ENCODE measurements at places on chromosomes 6 and 20.

GRCh38 chr6:967701-968100 is 274.8 kb upstream of the EXOC2 start:
- no peak for ATAC-seq

DNA sequence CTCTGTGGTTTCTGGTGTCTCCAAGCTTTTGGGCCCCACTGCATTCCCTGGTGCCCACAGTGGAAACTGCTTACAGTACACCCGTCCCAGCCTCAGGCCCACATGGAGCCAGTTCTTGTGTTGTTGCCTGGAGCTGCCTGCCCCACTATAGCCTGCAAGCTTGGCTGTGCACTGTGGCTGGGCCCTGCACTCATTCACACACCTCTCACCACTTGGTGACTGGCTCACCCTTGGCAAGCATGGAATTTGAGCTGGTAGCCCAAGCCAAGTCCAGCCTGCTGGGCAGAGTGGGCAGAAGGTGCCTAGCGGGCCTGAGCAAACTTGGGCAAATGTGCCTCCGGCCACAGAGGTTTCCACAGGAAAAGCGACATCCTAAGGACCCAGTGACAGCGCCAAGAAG is 472.3 kb downstream of the MMUT start:
- no peak for ATAC-seq

DNA sequence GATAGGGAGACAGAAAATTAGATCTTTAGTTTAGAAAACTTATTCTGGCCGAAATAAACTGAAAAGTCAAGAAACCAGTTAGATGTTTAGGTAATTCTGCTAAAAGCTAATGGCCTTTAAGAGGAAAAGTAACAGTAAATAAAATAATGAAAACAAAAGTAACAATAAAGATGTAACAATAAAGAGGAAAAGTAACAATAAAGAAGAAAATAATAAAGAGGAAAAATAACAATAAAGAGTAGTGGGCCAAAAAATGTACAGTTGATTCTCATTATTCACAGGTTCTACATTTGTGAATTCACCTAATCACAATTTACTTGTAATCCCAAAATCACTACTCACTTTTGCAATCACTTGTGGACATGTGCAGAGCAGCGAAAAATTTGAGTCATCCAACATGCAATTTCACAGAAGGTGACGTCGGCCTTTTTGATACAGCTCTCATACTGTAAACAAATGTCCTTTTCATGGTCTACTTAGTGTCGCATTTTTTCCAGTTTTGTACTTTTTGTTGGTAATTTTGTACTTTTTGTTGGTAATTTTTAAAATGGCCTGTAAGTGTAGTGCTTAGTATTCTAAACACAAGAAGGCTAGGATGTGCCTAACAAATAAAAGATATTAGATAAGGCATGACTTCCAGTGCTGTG is 24.0 kb downstream of the HBS1L start:
- ATAC-seq, result no peak

DNA sequence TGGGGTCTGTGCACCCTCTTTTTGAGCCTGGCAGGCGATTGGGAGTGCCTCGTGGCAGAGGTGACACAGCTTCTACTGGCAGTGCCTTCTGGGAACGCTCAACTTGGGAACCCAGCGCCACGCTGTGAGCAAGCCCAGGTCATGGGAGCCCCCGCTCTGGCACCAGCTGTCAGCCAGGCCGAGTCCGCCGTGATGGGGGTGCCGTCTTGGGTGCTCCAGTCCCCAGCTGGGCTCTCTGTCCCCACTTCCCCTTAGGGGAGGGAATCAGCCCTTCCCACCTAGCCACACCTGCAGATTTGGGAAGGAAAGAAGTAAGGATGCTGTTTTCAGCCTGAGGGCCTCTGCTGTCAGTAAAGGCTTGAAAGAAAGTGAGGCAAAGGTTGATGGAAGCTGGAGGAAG is 31.0 kb upstream of the NTSR1 start:
- peak; percentile 48 for ATAC-seq

DNA sequence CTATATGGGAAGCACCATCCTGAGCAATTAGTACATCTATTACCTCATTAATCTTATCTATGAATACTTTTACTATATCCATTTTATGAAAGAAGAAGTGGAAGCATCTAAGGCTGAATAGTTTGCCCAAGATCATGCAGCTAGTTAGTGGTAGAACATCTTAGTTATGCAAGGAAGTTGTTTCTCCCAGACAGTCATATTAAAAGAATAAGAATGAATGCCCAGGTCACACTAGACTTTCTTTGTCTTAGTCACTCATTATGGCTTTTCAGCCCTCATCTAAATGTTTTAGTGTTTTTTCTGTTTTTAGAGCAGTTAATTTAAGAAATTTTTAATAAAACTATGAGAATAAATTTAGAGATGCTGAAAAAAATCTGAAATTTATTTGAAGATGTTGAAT is 517.5 kb downstream of the CDKAL1 start:
- ATAC-seq, result no peak

DNA sequence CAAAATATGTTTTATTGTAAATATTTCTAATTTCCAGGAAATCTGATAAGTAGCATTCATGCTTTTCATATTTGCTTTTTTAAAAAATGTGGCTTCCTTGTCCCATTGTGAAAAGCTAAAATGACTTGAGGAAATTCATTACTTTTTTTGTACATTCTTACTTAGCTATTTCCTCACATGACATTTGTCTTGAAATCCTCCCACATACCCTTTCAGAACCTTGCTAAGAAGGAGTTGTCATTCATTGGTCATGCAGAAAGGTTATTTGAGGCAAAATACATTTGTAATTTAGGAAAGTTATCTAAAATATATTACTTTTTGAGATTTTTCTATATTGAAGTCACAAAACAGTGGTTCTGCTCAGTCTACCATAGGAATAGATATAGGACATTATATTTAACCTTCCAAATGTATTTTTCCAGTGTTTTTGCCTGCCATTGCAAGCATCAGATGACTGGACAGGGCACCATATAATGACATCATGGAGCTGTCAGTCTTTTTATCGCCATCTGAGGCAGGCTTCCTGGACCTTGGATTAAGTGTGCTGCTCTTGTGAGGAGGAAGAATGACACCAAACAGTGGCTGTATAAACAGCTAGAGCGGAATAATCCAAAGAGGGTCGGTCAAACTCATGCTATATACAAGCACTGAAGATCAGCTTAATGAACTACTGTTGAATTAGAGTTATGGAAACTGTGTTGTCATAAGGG is 109.4 kb upstream of the HCRTR2 start:
- ATAC-seq, result no peak

DNA sequence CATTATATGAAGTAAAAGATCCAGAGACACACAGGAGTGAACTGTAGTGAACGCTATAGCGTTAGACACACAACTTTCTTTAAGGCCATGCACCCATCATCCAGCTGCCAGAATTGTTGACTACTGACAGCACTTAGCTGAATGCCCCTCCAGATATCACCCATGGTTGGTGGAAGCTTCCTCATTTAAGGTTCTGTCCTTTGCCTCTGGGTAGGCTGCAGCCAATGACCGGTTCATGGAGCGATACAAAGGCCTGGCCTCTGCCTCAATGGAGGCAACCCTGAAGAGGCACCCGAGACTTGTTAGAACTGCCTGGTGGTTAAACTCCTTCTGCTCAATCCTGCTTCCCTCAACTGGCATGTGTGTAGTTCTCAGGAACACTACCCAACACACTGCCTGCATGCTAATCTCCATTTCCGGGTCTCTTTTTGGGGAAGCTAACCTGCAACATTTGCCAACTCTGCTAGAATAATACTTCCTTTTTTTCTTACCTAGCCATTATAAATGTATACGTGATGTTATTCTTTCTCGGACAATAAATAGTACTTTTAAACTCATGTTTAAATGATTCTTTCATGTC is 49.8 kb upstream of the THEMIS start:
- ATAC-seq, result peak; percentile 29

DNA sequence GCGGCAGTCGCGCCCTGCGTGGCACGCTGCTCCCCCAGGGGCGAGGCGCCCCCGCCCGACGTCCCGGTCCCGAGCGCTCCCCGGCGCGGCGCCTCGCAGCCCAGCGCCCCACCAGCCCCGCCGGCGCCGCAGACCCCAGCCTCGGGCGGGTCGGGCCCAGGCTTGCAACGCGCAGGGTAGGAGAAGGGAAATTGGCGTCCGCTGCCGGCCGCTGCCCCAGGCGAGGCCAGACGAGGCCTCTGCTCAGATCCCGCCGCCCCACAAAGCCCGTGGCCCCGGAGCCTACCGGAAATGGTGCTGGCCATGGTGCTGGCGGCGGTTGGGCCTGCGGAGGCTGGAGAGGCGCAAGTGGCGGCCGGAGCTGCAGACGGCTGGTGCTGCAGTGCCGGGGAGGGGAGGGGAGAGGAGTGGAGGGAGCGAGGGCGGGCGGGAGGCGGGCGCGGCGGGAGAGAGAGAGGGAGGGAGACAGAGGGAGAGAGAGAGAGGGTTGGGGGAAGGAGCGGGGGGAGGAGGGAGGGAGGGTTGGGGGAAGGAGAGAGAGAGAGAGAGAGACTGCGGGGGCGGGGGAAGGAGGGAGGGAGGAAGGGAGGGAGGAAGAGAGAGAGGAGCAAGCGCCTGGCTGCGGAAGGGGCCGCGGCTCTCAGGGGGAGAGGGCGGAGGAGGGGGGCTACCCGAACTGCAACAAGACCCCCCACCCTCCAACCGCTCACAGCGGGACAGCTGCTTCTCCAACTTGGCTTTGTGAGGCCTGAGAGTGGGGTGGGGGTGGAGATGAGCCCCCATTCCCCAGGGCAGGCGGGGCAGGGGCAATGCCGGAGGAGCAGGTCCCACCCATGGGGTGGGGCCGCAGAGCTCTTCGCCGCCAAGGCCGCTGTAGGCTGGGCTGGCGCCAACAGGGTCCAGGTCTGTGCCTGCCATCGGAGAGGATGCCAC is at the start of gene STMN3:
TSS of gene STMN3 (minus strand) at position 384 of the 933 bp plus-strand sequence. CDS start at position 305, 79 bp downstream.
- peak; percentile 66 for ATAC-seq

All from stimulated activated memory B cell treated with anti-CD40 and anti-IgM and Interleukin-4, amounts not matched to agents 10 μg/mL and 1 μg/mL and 100 μg/mL, for 72 hours (primary cell).